ENCODE measurements at places on chromosomes 2 and 18. TPM values are rescaled to one million over a fixed set of nuclear protein-coding genes. Genes with fewer than 3 reads are reported as not detected.

GRCh38 chr2:119758881-119759450 lies 756 bp upstream of the PTPN4 start:
- DNase-seq, result no peak

DNA sequence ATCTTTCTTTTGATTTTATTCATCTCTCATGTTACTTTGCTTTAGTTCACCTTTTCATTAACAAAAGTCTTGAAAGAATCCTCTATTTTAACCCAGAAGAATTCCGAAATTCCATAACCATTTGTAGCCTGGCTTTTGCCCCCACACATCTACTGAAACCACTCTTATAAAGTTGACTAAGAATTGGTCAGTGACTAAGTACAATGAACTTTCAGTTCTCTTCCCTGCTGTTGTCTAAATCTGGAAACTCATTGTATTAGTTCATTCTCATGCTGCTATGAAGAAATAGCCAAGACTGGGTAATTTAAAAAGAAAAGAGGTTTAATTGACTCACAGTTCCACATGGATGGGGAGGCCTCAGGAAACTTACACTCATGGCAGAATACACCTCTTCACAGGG lies 49.9 kb upstream of the PNPT1 start:
- DNase-seq, result no peak

DNA sequence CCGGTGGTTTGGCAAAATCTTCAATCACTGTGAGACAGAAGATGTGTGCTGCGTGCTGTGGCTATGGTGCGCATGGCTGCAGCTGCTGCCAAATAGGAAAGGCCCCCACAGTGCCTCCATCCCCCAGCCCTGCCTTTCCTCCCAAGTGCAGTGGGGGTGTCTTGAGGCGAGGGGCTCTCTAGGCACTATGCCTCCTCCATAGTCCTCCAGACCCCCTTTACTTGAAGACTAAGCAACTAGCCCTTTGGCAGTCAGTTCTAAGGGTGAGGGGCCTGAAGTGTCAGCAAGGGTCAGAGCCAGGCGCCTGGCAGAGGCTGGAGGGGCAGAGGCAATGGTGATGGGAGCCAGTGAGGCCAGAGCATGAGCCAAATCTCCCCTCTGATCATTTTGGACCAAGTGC lies 13.6 kb upstream of the TMEM185B start:
- no peak for DNase-seq

GRCh38 chr2:169386722-169387121 lies 24.4 kb upstream of the LRP2 start:
- no peak for DNase-seq

DNA sequence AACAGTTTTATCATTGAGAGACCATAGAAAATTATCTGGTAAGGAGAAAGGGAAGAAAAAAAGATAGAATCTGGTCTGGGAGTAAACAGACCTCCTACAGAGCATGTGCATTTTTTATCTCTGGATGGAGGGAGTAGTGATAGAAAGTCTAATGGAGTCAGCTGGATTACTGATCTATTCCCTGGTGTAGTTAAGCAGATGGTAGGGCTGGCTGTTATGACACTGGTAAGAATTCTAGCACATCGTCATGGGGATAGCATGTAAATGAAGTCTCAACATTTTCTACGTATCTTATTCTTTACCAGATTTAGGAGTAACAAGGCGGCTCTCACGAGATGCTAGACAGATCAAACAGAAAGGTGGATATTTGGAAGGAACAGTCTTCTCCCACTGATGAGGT lies 407.4 kb downstream of the NRXN1 start:
- DNase-seq, result no peak

- DNase-seq, result no peak
Measured at GRCh38 chr2:207939342-207940108, 85.8 kb downstream of the PLEKHM3 start.

GRCh38 chr2:234164493-234165413 lies 114.3 kb downstream of the SPP2 start:
- peak; percentile 55 for DNase-seq

DNA sequence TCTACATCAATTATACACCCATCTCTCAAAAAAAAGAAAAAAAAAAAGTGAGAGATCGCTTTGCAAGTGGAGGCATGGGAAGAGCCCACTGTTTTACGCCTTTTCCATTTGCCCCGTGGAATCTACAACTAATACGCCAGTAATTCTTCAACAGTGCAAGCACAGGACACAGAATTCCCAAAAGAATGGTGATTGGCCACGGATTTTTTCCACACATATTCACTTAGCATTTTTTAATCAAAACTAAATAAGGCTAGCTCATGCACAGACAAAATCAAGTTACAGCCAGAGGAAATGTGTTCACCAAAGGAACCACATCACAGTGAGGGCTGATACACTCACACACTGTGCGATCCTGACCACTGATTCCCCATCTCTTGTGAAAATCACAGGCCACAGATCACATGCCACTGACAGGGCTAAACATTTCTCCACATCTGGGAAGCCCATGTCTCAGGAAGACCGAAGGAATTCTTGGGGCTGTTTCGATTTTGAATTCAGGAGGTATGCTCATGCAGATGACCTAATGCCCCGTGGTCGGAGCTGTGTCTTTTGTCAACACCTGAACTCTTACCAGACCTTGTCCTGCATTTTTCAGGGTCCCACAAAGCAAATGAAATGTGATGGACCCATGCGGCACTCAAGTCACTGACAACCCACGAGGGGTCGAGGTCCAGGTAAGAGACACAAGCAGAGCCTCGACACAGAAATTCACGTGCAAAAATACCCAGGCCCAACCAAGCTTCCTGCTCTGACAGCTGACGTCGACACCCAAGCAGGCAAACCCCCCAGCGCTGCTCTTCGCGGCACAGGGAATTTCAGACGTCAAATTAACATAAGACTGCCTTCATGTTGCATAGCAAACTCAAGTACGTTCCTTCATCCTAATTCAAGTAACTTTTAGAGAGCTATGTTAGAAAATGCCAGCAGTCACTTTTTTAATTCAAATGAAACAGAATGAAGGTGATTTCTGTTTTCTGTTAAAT lies 69.6 kb downstream of the ZNF516 start:
- no peak for DNase-seq

DNA sequence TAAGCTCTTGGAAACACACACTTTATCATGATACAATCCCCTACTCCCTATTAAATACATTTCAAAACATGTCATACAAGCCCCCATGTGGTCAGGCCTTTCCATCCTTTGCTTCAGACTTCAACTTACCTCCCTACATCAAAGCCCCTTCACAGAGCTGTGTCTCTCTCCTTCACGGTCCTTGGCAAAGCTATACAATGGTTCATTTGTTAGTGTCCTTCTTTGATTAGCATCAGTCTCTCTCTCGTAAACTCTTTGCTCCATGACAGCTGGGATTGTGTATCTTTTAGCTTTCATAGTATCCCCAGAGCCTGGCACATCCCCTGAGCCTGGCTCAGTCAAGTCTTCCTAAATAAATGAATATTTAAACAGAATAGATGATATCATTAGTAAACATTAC lies 25.6 kb upstream of the INSIG2 start:
- DNase-seq, result no peak

- DNase-seq, result no peak
Measured at GRCh38 chr2:182522405-182522896, 95.6 kb upstream of the PDE1A start.

DNA sequence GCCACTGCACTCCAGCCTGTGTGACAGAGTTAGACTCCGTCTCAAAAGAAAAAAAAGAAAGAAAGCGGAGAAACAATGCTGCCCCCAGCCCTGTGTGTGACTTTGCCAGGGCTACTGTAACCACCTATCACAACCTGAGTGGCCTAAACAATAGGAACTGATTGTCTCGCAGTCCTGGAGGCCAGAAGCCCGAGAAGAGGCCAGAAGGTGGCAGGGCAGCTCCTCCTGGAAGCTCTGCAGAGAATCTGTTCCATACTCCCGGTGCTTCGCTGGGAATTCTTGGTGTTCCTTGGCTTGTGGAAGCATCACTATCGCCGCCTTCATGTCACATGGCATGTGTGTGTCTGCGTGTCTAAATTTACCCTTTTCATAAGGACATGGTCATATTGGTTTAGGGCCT lies 14.4 kb upstream of the RAB17 start:
- no peak for DNase-seq

GRCh38 chr2:60333264-60333663 lies 220.2 kb downstream of the BCL11A start:
- DNase-seq, result no peak

DNA sequence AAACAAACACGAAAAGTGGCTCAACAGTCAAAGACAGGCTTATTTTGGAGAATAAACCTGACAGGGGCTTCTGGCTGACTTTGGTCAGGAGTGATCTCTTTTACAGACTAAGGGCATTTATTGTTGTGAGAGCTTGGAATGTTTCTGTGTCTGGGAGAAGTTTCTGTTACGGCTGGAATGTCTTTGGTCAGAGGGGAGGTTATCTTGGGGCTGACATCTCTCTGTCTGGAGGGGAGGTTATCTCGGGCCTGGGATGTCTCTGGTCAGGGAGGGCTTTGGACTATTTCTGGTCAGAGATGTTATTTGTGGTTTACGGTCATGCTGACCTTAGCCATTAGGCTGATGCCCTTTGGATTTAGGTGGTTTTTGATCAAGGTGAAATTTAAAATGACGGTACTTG lies 345.5 kb upstream of the FSIP2 start:
- DNase-seq, result no peak

GRCh38 chr2:8684878-8685696 lies 3.2 kb downstream of the ID2 start:
- DNase-seq, result peak; percentile 58

DNA sequence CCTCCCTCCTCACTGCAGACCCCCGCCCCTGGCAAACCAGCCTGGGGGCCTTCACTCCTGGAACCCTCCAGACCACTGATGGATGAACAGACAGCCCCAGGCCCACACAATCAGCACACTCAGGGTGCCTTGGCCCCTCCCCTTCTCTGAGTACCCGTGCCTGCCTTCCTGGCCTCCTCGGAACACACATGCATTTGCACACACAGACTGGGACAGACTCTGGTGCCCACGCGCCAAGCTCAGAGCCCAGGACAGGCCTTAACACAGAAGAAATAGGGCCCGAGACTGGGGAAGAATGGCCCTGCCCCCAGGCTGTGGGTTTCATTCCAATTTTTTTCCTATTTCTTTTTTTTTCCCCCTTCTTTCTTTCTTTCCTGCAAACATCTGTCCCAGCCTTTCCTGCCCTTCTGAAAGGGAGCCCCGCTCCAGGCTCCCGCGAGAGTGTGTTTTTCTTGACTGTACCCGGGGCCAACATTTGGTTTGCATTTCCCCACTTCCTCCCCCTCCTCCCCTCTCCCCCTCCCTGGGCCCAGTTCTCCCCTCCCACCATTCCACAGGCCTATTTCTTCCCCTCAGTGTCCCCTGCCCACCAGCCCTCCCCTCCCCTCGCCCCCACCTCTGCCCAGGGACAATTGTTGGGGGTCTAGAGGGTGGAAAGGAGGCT lies 618 bp upstream of the TNS1 start:
- no peak for DNase-seq

- no peak for DNase-seq
Measured at GRCh38 chr2:101175991-101176390, 24.8 kb upstream of the TBC1D8 start.

- DNase-seq, result peak; percentile 72
Measured at GRCh38 chr2:44392338-44392943, 30.7 kb downstream of the CAMKMT start.

OTOS gene
- not detected for total RNA-seq

ATG4B gene
- 71.5 TPM for total RNA-seq

VWC2L gene
- not detected for total RNA-seq

ANO7 gene
- 0.57 TPM for total RNA-seq

BOK gene
- not detected for total RNA-seq

NEU4 gene
- not detected for total RNA-seq

COX7A2L gene
- 152 TPM for total RNA-seq
